Amygdala (tissue), 56 donors: ENCODE measurements at places on chromosomes 16 and 17.

DNA sequence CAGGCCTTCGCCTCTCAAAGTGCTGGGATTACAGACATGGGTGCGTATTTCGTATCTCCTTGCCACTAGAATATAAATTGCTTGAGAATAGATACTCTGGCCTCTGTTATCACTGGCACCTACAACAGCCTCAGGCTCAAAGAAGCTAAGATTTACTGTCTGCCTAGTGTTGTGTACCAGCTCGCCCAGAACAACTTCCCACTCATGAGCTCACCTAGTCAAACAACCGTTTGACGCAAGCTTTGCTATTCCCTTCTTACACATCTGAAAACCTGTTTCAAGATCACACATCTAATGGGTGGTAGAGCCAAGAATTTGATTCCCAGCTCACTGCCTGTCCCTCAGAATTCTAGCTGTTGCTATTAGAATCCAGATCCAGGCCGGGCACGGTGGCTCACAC lies 24.4 kb downstream of the MIS12 start:
- no peak for DNase-seq

GRCh38 chr16:79897104-79897452 lies 296.5 kb upstream of the MAF start:
- DNase-seq, result no peak

- DNase-seq, result no peak
These were observed 21.0 kb downstream of the KDM8 start for GRCh38 chr16:27224271-27224737.

DNA sequence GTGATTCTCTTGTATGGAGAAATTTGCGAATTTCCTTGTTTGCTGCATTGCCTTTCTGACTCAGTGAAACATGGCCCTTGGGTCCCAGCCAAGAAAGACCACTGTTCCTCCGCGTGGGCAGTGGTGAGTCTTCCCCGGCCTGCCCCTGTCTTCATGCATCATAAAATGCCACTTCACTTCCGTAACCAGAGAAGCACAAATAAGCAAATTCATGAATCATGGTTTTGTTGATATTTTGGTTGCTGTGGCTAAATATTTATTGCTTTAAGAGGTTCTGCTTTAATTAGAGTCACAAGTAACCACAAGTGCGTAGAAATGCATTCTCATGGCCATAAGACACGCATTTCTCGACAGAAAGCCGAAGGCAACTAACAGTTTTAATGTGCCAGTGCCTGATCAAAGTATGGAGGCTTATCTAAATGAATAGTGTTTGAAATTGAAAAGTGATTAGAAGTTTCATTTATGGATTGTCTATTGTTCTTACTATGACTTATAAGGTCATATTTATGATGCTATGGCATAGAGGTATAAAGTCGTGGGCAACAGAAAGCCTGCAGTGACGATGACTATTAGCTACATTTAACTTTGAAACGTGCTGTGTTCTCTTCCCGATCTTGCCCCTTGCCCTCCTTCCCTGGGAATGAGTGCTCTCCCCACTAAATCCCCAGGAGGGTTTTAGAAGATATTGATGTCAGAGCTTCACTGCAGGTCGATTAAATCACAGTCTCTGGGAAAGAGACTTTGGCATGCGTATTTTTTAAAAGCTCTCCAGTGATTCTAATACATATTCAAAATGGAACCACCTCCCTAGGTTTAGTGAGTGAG lies 76.0 kb downstream of the WIPI1 start:
- DNase-seq, result no peak

- no peak for DNase-seq
These were observed 2.0 kb upstream of the GRIN2C start for GRCh38 chr17:74861662-74862107.

- no peak for DNase-seq
These were observed 23.5 kb upstream of the USP36 start for GRCh38 chr17:78864117-78864516.

DNA sequence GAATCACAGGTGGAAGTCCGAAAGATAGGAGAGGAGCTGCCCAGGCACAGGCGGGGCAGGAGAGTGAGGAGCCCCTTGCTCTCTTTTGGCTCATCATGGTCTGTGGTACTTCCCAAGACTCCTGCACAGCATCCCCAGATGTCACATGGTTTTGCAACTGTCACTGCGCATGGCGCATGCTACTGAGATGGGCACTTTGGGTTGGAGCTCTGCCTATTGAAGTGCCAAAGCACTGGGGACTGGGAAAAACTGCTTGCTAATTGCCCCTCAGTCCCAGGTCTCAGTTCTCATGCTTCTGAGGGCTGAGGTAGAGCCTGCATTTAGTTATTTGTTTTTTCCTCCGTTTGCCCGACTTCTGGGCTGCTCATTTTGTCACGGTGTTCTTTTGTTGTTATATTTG lies 156.8 kb upstream of the CDH13 start:
- no peak for DNase-seq

DNA sequence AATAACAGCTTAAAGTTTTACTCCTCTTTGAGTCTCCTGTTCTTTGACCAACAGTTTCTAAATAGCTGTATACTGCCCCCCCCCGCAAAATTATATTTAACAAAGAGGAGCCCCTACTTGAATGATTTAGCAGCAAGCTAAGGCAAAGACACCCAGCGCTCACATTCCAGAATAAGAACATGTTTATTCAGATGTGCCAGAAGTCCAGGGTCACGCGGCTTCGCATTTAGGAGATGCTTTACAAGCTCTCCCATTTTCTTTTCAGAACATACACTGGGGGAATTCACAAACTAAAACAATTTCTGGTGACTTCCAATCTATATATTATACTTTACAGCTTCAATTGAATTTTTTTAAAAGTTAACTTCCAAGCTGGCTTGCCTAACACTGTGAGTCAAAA lies 5.3 kb downstream of the PLD6 start:
- no peak for DNase-seq

GRCh38 chr17:33292201-33292980 lies 704 bp downstream of the ASIC2 start:
- no peak for DNase-seq

GRCh38 chr17:12927541-12928425 lies 90.0 kb downstream of the ELAC2 start:
- DNase-seq, result no peak

- DNase-seq, result no peak
These were observed 105.8 kb downstream of the CMIP start for GRCh38 chr16:81550432-81550808.

DNA sequence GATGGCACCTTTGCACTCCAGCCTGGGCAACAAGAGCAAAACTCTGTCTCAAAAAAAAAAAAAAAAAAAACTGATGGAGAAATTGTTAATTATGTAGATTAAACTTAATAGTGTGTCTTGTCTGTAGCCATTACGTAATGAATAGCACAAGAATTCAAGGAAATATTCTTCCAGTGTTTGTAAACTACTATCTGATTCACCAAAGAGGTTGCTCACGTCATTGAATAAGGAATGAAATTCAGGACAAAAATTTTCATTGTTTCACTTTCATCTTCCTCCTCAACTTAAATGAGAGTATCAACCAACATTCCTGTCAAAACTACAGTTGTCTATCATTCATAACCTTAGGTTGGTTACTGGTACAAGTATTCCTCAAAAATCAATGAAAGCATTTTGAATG lies 30.7 kb upstream of the MYO18A start:
- DNase-seq, result no peak
